ENCODE measurements at places on chromosomes 11 and 22.

DNA sequence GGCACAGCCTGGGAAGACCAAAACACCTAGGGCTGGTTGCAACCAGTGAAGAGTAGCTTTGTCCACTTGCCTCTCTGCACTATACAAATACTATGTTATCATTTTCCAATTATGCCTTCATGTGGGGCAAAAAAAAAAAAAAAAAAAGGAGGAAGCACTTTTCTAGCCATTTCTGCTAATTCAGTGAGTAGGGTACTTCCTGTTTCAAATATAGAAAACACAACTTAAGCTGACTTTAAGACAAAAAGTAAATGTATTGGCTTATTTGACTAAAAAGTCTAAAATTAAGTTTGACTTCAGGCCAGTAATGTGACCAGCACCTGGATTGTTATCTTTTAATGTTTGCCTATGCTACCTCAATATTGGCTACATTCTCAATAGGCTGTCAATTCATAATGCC lies 15.3 kb downstream of the CCDC73 start:
- DNase-seq, result peak; percentile 32

GRCh38 chr22:30222321-30222720 lies 24.2 kb downstream of the LIF start:
- DNase-seq, result no peak

GRCh38 chr11:59918480-59918879 lies 19.8 kb upstream of the OOSP1 start:
- DNase-seq, result no peak

GRCh38 chr11:76236092-76236999 lies 30.0 kb upstream of the WNT11 start:
- peak; percentile 82 for DNase-seq

GRCh38 chr11:128884054-128884453 lies 7.1 kb upstream of the KCNJ5 start:
- no peak for DNase-seq

- DNase-seq, result peak; percentile 25
Measured at GRCh38 chr11:70671083-70671482, 272.8 kb downstream of the CTTN start.

GRCh38 chr22:16932577-16932976 lies 75.4 kb downstream of the GAB4 start:
- peak; percentile 2 for DNase-seq

- no peak for DNase-seq
Measured at GRCh38 chr22:38412435-38413084, 42.4 kb downstream of the KCNJ4 start.

GRCh38 chr22:47100646-47101200 lies 338.3 kb downstream of the TBC1D22A start:
- DNase-seq, result no peak

DNA sequence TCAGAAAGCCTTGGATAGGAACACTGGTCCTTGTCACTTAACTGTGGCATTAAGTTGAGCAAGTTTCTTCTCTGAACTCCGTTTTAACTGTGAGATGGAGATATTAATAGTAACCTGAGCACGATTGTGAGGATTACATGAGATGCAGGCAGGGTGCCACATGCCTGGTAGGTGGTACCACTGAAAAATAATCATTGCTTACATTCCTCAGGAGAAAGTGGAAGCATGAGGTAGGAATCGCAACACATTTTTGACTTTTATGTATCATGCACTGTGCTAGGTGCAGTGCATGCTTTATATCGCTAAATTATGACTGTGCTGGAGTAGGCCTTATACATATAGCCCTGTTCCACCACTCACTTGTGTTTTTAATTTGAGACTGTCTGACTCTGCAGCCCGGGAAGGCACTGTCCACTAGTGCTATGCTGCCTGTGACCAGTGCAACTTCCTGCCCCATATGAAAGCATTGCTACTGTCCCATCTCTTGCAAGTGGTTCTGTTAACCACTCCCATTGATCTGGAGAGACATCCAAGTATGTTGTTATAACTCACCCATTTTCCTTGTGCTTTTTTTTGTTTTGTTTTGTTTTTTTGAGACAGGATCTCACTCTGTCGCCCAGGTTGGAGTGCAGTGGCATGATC lies 1.0 kb downstream of the UQCR10 start:
- DNase-seq, result peak; percentile 19

- no peak for DNase-seq
Measured at GRCh38 chr11:31628111-31628510, 118.5 kb downstream of the ELP4 start.

DNA sequence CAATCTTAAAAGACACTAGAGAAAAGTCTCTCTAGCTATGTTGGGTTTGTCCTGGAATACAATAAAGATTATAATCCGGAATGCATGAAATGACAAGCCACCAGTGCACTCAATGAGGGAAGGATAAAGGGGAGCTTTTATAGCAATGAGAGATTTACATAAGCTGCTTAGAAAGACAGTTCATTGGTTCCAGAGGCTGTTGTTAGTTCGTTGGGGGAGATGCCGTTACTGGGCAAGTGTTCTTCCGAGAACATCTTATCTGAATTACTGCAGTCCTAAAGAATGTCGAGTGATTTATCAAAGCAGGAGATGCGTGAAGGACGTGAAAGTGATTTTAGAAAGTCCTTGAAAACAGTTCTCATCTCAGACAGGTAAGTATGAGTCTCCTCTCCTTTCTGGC lies 33.6 kb downstream of the SYN3 start:
- DNase-seq, result no peak

DNA sequence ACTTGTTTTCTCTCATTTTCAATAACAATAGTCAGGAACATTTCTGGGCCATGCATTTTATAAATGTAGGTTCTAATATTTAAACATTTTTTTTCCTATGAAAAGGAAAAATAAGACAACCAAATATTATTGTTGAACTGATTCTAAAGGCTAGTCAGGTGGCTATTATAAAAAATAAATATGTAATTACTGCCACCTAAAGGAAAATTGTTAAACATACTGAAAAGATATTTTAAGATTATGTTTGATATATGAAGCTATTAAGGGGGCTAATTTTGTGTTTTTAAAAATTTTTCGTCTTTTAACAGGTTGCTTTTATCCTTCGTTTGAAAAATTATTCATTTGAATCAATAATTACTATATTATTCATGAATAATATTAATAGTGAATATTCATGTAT lies 62.2 kb upstream of the FDX1 start:
- no peak for DNase-seq

- peak; percentile 15 for DNase-seq
Measured at GRCh38 chr11:102237096-102237735, 80.1 kb upstream of the BIRC3 start.

DNA sequence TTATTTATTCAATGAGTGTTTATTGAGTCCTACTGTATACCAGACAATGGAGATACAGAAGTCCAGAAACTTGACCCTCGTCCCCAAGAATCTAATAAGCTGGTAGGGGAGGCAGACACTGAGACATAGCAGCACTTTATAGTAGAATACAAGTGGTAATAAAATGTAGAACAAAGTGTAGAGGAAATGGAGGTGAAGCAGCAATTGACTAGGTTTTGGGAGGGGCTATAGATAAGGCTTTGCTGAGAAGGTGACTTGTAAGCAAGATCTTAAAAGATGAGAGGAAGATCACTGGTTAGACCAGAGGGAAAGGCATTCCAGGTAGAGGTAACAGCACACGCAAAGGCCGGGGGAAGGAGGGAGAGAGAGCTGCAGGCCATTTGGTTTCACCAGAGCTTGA lies 57.3 kb downstream of the ZBTB16 start:
- no peak for DNase-seq

GRCh38 chr22:49042877-49043859 lies 784.5 kb downstream of the BRD1 start:
- DNase-seq, result no peak

GRCh38 chr11:34181856-34182405 lies 76.5 kb downstream of the NAT10 start:
- no peak for DNase-seq

- DNase-seq, result peak; percentile 86
Measured at GRCh38 chr11:95715777-95716241, 73.8 kb downstream of the FAM76B start.

DNA sequence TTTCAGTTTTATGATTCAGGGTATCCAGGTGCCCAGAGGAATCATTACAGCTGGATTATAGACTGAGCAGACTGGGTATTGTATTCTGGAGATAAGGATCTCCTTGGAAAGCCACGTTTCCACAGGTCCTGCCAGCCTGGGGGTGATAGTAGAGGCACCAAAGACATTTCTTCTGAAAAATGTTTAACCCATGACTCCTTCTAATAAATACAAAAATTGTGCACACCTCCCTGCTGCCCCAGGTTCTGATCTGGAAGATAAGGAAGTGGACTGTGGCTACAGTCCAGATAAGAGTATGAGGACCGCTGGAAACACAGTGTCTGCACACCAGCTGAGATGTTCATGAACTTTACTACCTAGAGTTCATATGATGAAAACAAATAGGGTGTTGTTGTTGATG lies 192.5 kb downstream of the DBX1 start:
- DNase-seq, result no peak

- DNase-seq, result no peak
Measured at GRCh38 chr11:92387859-92388258, 163.2 kb downstream of the FAT3 start.

- DNase-seq, result no peak
Measured at GRCh38 chr11:78070621-78071020, 7.0 kb downstream of the THRSP start.

- DNase-seq, result no peak
Measured at GRCh38 chr11:64144587-64145472, 21.1 kb downstream of the MACROD1 start.

DNA sequence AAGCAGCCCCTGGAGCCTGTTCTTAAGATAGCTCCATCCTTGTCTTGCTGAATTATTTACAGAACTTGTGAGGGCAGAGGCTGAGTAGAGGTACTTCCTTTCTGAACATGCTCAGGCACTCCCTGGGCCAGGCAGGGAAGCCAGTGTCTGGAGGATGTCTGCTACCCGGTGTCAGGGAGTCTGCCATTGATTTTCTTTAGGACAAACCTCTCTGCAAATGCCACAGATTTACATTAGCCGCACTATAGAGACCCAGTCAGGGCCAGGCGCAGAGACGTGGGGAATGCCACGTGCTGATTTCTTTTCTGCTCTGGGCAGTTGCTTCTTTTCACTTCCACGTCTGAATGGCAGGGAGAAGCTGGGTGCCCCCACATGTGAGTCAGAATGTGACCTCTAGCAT lies 585.5 kb downstream of the NTM start:
- DNase-seq, result no peak

- DNase-seq, result no peak
Measured at GRCh38 chr11:3877364-3878257, 22.1 kb downstream of the STIM1 start.

- DNase-seq, result peak; percentile 62
Measured at GRCh38 chr11:43360361-43361032, 1.8 kb downstream of the TTC17 start.

Measured in NB4 (cell line).